Stimulated activated effector memory CD8-positive, alpha-beta T cell treated with anti-CD3 and anti-CD28 coated beads, Interleukin-12 subunit alpha, Interleukin-12 subunit beta, amount 100 ng/mL, for 72 hours (primary cell): ENCODE measurements at places on chromosomes 13 and 19.
A peak's percentile ranks its signal among the peaks of the same experiment; 100 is the strongest.

DNA sequence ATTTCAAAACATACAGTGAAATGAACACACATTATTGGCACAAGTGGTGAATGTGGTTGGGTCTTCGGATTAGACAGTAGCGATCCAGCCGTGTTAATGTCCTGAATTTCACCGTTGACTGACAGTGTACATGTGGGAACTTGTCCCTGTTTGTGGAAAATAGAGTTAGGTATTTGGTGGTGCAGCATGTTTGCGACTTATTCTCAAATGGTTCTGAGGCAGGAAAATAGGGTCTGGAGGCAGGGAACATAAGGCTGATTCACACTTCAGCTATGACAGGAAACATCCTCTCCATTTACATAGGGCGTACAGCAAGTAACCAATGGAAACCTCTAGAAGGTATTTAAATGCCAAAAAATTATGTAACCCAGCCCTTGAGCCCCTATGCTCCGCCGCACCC lies 4.2 kb downstream of the LGALS7B start:
- no peak for DNase-seq

DNA sequence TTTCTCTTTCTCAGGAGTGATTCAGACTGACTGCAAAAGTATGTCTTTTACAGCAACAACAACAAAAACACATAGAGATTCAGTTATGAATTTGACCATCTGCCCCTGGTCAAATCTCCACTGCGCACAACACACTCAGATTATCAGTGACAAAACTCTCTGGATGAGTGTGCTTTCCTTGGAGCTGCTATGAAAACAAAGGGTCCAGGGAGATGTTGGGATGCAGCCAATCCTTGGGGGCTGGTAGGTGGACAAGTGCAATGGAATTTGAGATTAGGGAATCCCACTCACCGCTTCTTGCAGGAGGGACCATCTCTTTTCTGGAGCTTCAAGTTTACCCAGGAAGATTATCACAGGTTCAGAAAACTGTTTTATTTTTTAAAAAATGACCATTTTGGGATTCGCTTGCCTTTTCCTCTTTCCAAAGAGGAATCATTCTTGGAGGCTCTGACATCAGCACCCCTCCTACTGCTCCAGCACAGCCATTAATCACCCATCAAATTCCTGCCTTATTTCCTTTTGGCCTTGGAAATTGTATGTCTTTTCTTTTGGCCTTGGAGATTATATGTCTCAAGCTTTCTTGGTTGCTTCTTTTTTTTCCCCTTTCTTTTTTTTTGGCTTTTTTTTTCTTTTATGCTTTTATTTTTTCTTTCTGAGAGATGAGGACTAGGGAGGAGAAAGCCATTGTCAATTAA lies 311.8 kb downstream of the TSHZ3 start:
- no peak for DNase-seq

DNA sequence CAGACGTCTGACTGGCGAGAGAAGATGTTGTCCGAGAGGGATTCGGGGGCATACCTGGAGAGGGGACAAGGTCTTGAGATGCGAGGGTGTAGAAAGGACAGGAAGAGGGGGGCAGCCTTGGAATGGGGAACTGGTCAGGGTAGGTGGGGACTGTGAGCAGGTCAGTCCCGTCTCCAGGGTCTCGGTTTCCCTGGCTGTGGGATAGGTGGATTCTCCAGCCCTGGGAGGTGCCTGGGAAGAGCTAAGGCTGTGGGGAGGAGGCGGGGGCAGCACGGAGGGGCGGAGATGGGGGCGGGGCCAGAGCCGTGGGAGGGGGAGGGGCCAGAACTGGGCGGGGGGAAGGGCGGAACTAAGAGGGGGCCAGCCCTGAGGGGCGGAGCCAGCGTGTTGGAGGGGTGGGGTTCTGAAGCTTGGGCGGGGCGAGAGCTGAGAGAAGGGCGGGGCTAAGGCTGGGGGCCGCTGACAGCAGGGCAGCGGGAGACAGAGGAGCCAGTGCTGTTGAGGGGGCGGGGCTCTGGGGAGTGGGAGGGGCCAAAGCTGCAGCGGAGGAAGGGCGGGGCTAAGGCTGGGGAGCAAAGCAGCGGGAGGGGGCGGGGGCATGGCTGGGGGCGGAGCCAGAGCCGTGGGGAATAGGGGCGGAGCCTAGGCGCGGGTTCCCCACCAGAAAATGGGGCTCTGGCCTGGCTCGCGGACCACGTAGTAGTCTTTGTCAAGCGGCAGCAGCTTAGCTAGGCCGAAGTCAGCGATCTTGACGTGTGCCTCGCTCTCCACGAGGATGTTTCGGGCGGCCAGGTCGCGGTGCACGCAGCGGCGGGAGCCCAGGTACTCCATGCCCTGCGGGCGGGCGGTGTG lies 9.5 kb upstream of the INSL3 start:
- DNase-seq = peak; percentile 29

- no peak for DNase-seq
Observed at GRCh38 chr13:110301606-110302553, 5.1 kb downstream of the COL4A1 start.

- no peak for DNase-seq
Observed at GRCh38 chr13:98371516-98372023, 194.5 kb upstream of the RNF113B start.

- no peak for DNase-seq
Observed at GRCh38 chr13:25901460-25902376, 150.1 kb downstream of the SHISA2 start.
